ENCODE measurements at places on chromosomes 13 and 19.

DNA sequence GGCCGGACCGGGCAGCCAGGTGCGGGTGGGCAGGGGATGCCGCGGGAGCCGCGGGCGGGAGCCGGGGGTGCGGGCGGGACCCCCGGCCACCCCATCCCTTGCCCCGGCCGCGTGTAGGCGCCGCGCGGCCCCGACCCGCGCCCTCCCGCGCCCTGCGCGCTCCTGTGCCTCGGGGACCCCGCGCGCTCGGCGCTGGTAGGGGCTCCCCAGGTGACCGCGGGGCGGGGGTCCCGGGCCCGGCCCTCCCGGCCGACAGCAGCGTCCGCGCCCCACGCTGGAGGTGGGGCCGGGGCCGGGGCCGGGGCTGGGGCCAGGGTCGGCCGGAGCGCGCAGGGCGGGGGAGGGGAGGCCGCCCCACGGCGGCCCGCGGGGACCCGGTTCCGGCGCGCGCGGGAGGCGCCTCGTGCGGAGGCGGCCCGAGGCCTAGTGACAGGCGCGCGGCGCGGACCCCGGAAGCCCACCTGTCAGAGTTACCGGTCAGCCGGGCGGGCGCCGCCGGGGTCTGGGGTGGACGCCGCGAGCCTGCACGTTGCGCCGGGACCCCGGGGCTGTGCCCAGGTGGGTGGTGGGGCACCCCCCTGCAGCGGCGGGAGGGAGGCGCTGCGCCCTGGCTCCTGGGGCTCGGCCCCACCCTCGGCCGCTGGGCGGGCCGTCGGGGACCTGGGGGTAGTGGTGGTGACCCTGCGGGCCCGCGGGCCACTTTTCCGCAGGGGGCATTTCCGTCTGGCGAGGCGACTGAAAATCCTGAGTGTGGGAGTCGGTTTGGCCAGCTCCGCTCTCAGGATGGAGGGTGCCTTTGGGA is 518 bp downstream of the TFDP1 start:
- DNase-seq: peak; percentile 48

DNA sequence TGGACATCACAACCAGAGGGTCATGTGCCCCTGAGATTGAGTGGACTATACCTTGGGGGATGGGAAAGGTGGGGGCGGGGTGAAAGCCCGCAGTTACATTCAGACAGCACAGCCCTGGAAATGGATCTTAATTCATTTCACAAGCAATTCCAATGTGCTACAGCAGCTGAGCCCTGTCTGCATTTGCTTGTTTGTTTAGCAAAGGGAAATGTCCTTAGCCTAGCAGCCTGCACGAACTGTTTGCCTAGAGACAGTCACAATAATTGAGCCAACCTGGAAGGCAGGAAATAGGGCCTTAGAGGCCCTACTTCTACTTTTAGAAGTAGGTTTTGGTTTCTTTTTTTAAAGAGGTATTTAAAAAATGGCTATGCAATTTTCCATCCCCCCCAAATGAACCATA is 177.3 kb upstream of the KL start:
- DNase-seq: no peak

DNA sequence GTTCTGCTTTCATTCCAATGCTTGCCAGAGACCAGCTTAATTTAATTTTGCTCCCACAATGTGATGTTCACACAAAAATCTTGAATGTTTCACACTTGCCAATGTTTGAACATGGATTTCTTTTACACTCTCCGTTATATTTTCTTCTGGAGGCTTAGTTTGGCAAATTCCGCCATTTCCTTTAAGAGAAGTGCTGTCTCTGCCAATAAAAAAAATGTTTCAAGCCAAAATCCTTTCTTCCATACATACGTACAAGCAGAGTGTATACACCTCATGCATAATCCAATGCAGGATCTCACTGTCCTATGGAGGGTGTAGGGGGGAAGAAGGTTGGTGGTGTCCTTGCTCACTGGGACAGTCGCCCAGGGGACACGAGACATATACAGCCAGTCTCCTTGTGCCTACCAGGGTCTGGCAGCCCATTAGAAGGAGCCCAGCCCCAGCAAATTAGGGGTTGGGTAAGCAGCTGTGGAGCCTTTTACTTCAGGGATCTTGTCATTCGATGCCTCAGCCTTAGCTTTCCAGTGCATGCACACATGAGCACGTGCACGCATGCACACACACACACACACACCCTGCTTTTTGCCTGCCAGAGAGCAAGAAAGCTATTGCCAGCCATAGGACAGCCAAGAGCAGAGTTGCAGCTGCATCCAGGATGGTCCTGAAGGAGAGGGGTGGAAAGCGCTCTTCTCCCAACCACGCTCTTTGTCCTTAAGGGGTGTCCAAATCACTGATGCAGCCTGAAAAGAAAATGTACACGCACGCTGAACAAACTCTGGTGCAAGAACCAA is 208.3 kb downstream of the FOXO1 start:
- no peak for DNase-seq

DNA sequence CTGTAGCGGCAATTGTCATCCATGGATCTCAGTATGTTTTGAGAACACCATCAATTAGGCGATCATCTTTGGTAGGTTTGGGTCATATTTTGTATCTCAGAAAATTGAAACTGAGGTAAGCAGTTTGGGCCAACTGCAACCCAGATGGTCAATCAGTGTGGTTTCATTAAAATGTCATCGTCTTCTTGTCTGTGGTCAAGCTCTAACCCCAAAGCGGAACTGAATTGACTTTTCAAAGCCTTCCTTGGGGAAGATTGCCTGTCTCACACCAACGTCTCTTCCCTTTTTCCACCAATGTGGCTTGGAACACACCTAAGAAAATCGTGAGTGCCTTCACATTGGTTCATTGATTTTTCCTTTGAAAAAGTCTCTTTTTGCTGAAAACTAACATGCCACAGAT is 56.3 kb upstream of the UBAC2 start:
- DNase-seq: no peak

DNA sequence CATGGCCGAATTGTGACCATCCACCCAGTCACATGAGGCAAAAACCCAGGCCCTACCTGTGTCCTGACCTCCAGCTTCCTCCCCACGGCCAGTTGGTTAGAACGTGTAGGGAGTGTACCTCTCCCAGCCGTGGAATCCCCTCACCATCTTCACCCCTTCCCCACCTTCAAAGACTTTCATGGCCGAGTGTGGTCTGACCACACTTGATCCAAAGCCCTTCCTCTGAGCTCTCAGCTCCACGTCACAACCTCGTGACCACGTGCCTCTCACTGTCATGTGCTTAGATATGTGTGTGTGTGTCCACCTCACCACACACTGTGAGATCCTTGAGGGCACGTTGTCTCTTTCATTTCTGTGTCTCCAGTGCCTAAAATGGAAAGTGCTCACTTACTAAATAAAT is 48.6 kb upstream of the UBE2L5 start:
- DNase-seq: no peak
